HAP-1 (cell line): ENCODE measurements at places on chromosomes 3 and 15.
A peak's percentile ranks its signal among the peaks of the same experiment; 100 is the strongest.

GRCh38 chr3:159645874-159646273 lies 342.8 kb upstream of the IL12A start:
- DNase-seq: no peak

GRCh38 chr15:80920271-80920699 lies 69.3 kb downstream of the MESD start:
- DNase-seq: no peak

DNA sequence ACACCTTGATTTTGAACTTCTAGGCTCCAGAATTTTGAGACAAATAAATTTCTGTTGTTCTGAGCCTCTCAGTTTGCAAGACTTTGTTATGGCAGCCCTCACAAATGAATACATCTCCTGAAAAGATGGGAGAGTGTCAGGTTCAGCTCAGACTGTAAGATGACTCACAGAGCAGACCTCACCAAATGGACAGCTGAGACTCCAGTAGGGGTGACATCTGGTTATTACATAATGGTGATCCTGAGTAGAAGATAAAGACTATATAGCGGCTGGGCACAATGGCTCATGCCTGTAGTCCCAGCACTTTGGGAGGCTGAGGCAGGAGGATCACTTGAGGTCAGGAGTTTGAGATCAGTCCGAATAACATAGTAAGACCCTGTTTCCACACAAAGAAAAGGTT lies 26.2 kb upstream of the MTMR14 start:
- DNase-seq: no peak

GRCh38 chr3:187521546-187521945 lies 148.6 kb downstream of the SST start:
- DNase-seq: no peak

GRCh38 chr3:149706905-149707304 lies 45.4 kb downstream of the COMMD2 start:
- DNase-seq: peak; percentile 33

DNA sequence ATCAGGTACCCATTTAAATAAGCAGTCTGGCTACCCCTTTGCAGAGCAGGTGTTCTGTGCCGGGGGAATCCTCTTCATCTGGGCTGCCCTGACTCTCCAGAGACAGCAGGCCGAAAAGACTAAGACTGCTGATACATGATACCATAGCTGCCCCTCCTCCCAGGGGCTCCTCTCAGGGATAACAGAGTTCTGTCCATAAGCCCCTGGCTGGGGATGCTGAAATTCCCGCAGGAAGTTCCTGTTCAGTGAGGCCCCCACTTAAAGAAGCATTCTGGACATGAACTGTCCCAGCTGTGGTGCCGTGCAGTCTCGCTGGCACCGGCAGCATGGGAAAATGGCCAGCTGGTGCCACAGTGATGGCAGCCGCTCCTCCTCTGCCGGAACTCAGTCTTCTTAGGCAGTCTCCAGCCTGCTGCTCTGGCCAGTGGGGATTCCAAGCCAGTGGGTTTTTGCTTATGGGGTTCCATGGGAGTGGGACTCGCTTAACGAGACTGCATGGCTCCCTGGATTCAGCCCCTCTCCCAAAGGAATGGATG lies 1026.2 kb downstream of the NAALADL2 start:
- no peak for DNase-seq

- DNase-seq: no peak
Observed at GRCh38 chr3:180961552-180961951, 28.0 kb downstream of the DNAJC19 start.

DNA sequence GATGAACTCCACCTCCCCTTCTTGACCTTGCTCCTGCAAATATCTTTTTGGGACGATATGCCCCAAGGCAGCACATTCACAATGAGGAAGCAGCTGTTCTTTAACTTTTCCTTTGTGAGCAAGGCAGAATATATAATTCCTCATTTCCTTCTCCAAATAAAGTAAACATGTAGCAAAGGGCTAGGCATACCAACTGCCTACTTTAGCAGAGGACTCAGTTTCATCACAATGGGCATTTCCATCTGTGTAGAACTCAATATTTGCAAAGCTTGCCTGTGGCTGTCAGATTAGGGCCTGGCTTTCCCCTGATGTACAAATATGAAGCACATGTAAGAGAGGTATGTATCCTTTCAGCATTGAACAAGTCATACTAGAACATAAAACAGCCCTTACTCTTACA lies 366.9 kb downstream of the RSL24D1 start:
- DNase-seq: no peak

DNA sequence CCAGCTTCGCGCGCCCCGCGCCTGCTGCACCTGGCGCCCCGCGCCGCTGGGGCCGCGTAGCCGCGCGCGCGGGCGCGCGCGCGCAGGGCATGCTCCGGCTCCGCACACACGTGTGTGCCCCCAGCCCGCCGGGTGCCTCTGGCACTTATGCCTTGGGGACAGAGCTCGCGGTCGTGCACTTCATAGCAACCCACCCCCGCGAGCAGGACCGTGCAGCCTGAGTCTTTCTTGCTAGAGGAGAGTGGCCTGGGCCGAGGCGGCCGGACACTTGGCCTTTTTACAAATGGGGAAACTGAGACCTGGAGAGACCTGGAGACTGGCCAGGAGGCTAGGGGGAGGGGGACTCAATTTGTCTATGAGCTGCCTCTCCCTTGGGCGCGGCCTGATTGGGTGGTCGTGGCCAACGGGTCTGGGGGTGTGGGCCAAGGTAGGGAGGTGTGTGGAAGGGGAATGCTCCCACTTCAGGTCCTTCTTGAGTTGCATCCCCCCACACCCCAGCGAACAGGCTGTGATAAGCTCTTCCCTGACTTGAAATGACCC lies 562 bp downstream of the NBEAL2 start:
- no peak for DNase-seq

- no peak for DNase-seq
Observed at GRCh38 chr15:81294516-81294880, 29.4 kb downstream of the STARD5 start.

- DNase-seq: no peak
Observed at GRCh38 chr3:127674790-127675189, 2.0 kb downstream of the ABTB1 start.

- DNase-seq: no peak
Observed at GRCh38 chr3:13501958-13502790, 22.1 kb downstream of the HDAC11 start.

GRCh38 chr3:81707996-81708395 lies 53.4 kb downstream of the GBE1 start:
- no peak for DNase-seq

GRCh38 chr3:113105093-113105449 lies 106.3 kb upstream of the BOC start:
- DNase-seq: no peak

- no peak for DNase-seq
Observed at GRCh38 chr3:53939086-53939582, 47.5 kb upstream of the SELENOK start.

- DNase-seq: no peak
Observed at GRCh38 chr3:48412375-48413001, 17.4 kb downstream of the PLXNB1 start.

DNA sequence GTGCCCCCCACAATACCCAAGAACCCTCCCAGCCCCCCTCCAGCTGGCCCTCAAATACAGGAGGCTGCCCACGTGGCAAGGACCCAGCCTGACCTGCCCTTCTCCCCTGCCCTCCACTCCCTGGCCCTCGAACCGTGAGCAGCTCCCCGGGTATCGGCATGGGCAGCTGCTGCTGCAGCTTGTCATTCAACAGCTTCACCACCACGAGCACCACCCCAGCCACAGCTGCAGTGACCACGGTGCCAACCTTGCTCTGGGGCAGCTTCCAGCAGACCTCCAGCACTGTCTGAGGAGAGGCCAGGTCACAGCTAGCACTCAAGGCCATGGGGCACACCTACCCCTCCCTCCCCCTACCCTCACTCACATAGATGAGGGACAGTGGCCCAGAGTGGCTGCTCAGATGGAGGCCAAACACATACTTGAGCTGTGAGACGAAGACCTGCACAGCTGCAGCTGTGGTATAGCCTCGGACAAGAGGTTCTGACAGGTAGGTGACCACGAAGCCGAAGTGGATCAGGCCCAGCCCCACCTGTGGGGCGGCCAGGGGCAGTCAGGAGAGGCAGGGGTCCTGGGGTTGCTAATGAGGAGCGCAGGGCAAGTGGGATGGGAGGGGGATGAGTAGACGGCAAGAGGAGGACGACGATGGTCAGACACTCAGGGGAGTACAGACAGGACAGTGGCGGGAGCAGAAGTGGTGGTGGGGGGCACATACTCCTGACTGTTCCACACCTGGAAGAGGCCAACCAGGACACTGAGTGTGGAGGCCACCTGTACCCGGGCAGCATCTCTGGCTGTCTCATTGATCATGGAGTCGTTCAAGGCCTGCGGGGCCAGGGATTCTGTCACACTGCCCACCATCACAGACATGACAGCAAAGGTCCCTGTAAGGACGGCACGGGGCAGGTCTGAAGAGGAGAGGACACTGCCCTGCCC lies 3.5 kb downstream of the SLC26A6 start:
- no peak for DNase-seq

GRCh38 chr15:40764629-40765103 lies 798 bp downstream of the GCHFR start:
- no peak for DNase-seq

DNA sequence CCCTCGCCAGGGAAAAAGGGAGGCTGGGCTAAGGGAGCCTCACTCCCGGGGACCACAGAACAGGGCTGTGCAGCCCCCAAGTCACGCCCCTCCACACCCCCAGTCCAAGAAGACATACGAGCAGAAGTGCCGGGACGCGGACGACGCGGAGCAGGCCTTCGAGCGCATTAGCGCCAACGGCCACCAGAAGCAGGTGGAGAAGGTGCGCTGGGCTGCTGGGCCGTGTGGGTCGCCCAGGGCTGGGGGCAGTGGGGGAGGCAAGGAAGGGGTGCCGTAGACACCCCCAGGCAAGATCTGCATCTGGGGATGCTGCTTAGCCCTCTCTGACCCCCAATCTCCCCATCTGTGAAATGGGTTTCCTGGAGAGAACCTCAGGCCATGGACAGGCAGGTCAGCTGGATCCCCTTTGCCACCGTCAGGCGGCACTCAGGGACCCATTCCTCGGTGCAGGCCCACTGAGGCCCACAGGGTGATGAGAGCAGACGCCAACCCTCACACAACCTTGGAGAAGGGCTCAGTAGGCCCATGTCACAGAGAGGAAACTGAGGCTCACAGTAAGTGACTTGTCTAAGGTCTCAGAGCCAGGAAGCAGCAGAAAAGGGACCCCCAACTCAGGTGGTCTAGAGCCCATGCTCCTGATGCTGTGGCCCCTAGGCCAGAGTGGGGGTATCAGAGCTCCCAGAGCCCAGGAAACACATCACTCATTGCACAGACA lies 33.7 kb downstream of the PSTPIP1 start:
- DNase-seq: no peak

DNA sequence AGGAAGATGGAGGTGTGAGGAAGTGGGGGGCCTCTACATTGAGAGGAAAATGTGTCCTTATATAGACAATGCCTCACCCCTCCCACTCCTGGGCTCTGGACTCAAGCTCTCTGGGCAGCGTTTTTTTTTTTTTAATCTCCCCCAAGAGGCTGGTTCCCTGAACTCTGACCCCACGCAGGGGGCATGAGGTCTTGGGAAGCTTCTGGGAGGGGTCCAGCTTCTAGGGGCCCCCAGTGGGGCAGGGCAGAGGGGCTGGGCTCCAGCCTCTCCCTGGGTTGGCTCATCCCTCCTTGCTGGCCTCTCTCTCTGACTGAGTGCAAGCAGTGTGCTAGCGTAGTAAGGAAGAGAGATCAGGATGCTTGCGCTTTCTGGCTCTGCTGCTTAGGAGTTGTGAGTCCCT lies 101.4 kb upstream of the HACD2 start:
- DNase-seq: no peak

GRCh38 chr15:58313810-58314592 lies 117.8 kb upstream of the LIPC start:
- DNase-seq: no peak
